Progenitor cell of endocrine pancreas (in vitro differentiated cells): ENCODE measurements at places on chromosomes 12 and 14. TPM values are rescaled to one million over a fixed set of nuclear protein-coding genes. Genes with fewer than 3 reads are reported as not detected.

DNA sequence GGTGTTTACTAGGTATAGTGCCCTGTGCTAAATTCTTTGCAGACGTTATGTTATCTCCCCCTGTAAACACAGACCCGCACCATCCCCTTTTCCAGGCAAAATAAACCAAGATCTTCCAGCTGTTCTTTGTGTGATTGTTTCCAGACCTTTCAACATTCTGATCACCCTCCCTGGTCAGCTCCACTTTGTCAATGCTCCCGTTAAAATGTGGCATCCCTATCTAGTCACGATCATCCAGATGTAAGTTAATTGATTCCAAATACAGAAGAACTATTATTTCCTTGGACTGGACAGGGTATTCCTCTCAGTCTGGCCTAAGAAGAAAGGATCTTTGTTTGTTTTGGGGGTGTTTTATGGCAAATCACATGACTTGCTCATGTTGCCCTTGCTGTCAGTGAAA, 127.6 kb upstream of the ARID2 start:
- no peak overlapping the region for H3K27ac ChIP-seq
- H3K4me1 ChIP-seq, result peaks cover 3% of the 10 kb centered on the region
- H3K4me3 ChIP-seq, result no peak overlapping the region
- H3K27me3 ChIP-seq, result no peaks in the 10 kb centered on the region

- DNase-seq, result no peak
- peak overlapping the region; percentile 1 for H3K27ac ChIP-seq
These were observed 10.3 kb upstream of the ZNF740 start for GRCh38 chr12:53170215-53170614.

GRCh38 chr14:88384718-88385117, 739 bp upstream of the SPATA7 start:
- H3K27ac ChIP-seq, result peak overlapping the region; percentile 98
- H3K27me3 ChIP-seq, result no peaks in the 10 kb centered on the region
- DNase-seq, result no peak
- H3K36me3 ChIP-seq, result no peaks in the 10 kb centered on the region
- peak overlapping the region; percentile 95 for H3K4me3 ChIP-seq

GRCh38 chr14:70189456-70190077, 816 bp upstream of the SLC8A3 start:
- H3K27ac ChIP-seq, result no peak overlapping the region
- peaks cover 12% of the 10 kb centered on the region for H3K4me1 ChIP-seq
- no peaks in the 10 kb centered on the region for H3K36me3 ChIP-seq
- H3K27me3 ChIP-seq, result peaks cover 59% of the 10 kb centered on the region
- peak overlapping the region; percentile 76 for H3K4me3 ChIP-seq

LRRK2 gene
- total RNA-seq, result 0.49 and 0.72 TPM in 2 replicates

TECPR2 gene
- 33.2 and 34.2 TPM in 2 replicates for total RNA-seq

IQSEC3 gene
- 1.4 and 2.5 TPM in 2 replicates for total RNA-seq

APOF gene
- total RNA-seq, result not detected in 2 replicates

PLCZ1 gene
- not detected in 2 replicates for total RNA-seq

GRCh38 chr12:121240484-121241101, 30.7 kb downstream of the P2RX4 start:
- H3K27me3 ChIP-seq, result no peaks in the 10 kb centered on the region
- H3K4me3 ChIP-seq, result no peak overlapping the region
- H3K27ac ChIP-seq, result peak overlapping the region; percentile 78
- DNase-seq, result no peak

GRCh38 chr14:53515276-53515675, 362.2 kb upstream of the DDHD1 start:
- H3K27me3 ChIP-seq, result no peaks in the 10 kb centered on the region
- no peaks in the 10 kb centered on the region for H3K36me3 ChIP-seq
- no peak for DNase-seq
- no peak overlapping the region for H3K27ac ChIP-seq
- peaks cover 5% of the 10 kb centered on the region for H3K4me1 ChIP-seq
- no peak overlapping the region for H3K4me3 ChIP-seq

GRCh38 chr12:93348575-93349435, 28.9 kb upstream of the NUDT4 start:
- no peaks in the 10 kb centered on the region for H3K36me3 ChIP-seq
- no peak overlapping the region for H3K27ac ChIP-seq
- H3K27me3 ChIP-seq, result no peaks in the 10 kb centered on the region

DNA sequence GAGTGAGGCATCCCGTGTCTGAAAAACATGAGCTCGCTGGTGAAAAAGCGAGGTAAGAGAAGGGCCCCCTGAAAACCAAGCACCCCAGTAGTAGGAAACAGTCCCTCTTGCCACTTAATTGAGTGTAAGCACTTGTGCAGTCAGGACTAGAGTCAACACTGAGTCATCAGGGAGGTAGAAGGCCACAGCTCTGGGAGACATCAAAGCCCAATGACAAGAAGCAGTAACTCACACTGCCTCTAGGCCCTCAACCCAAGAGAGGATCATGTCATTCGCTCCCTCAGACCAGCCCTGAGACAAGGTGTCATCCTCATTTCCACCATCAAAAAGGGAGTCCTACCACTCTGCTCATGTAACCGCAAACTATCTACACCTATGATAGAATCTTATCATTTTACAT, 17.8 kb downstream of the POMT2 start:
- no peak overlapping the region for H3K4me3 ChIP-seq
- H3K27ac ChIP-seq, result no peak overlapping the region
- no peak for DNase-seq
- peaks cover 9% of the 10 kb centered on the region for H3K36me3 ChIP-seq
- no peaks in the 10 kb centered on the region for H3K4me1 ChIP-seq
